Psoas muscle (tissue), 8 donors: ENCODE measurements at places on chromosomes 6 and 20. TPM values are rescaled to one million over a fixed set of nuclear protein-coding genes. Genes with fewer than 3 reads are reported as not detected.

DNA sequence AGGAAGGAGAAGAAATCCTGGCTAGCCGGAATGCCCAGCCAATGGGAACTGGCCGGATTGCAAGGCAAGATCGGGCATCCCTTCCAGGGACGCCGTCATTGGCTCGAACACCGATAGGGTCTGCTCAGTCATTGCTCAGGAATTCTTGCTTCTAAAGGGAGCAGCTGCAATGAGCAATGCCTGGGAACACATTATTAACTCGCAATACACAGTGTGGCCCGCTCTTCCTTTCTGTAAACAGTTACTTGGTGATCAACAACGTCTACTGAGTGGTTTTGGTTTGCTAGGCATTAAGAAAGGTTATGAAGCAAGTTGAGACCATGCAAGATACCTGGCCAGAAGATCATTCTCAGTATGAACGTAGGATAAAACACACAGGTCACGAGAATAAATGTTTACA, 165.4 kb upstream of the CITED2 start:
- H3K27ac ChIP-seq = peak overlapping the region; percentile 86
- no peaks in the 10 kb centered on the region for H3K27me3 ChIP-seq
- H3K4me3 ChIP-seq = peak overlapping the region; percentile 15
- H3K36me3 ChIP-seq = no peaks in the 10 kb centered on the region
- peaks cover 7% of the 10 kb centered on the region for H3K4me1 ChIP-seq

DNA sequence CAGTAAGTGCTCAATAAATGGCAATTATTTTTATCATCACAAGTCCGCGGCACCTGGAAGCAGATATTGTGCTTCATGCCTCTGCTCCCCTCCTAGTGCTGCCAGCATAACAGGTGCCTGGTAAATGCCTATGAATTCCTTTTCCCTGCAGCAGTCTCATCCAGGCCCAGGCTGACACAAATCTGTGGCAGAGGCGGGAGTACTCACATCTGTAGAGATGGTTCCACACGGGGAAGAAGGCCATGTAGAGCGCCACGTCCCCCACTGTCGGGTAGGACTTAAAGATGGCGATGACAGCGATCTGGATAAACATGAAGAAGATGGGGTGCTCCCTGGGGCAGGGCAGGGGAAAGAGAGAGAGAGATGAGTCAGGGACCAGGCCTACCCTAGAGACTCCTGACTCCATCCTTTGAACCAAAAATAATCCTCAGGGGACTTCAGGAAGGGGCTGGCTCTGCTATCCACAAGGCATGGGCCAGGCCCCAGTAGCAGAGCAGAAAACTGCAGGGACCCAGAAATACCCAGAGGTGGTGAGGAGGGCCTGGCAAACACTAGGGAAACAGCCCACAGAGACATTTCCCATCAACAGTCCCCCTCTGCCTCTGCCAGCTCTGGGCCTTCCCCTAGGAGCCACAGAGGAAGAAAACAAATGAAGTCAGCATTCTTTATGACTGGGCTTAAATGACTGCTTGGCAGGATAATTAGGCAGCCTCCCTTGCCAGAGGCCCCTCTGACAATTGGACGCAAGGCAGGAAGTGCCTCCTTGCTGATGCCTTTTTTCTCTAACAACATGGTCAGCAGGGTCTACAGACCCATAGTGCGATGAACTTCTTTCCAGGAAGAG, 23.0 kb downstream of the MAP1LC3A start:
- H3K27me3 ChIP-seq = no peaks in the 10 kb centered on the region
- H3K36me3 ChIP-seq = peaks cover 3% of the 10 kb centered on the region
- H3K27ac ChIP-seq = peak overlapping the region; percentile 19
- no peak overlapping the region for H3K4me3 ChIP-seq
- peaks cover 28% of the 10 kb centered on the region for H3K4me1 ChIP-seq

- H3K36me3 ChIP-seq = no peaks in the 10 kb centered on the region
- DNase-seq = no peak
- H3K27ac ChIP-seq = no peak overlapping the region
- H3K27me3 ChIP-seq = no peaks in the 10 kb centered on the region
- no peak overlapping the region for H3K4me3 ChIP-seq
These were observed 11.5 kb downstream of the TAAR2 start for GRCh38 chr6:132612449-132613108.

GRCh38 chr6:166005944-166006899, 161.4 kb downstream of the TBXT start:
- no peaks in the 10 kb centered on the region for H3K4me1 ChIP-seq
- H3K27me3 ChIP-seq = peaks cover 57% of the 10 kb centered on the region
- no peaks in the 10 kb centered on the region for H3K36me3 ChIP-seq

- no peaks in the 10 kb centered on the region for H3K4me1 ChIP-seq
- no peak for DNase-seq
- no peak overlapping the region for H3K27ac ChIP-seq
- H3K27me3 ChIP-seq = no peaks in the 10 kb centered on the region
- H3K4me3 ChIP-seq = no peak overlapping the region
- H3K36me3 ChIP-seq = no peaks in the 10 kb centered on the region
These were observed 41.6 kb upstream of the NOX3 start for GRCh38 chr6:155497273-155497672.

- H3K27me3 ChIP-seq = no peaks in the 10 kb centered on the region
- no peak for DNase-seq
- no peak overlapping the region for H3K27ac ChIP-seq
- no peaks in the 10 kb centered on the region for H3K36me3 ChIP-seq
These were observed 7.7 kb upstream of the SCP2D1 start for GRCh38 chr20:18805881-18806280.

DNA sequence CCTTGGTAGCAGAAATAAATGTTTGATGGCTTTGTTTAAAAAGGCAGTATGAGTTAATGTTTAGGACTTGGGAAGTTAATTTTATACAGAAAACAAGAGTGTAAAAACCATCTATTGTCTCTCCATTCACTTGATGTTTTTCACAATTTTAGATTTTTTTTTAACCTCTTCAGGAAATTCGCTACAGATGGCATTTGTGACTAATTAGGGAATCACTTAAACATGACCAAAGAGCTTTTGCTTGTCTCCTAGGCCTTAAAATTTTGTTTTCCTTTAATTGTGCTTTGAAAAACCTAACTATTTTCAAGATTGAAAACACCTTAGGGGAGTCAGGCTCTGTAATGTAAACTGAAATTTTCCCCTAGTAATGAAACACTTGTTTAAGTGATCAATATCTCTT, 17.3 kb downstream of the TULP4 start:
- no peaks in the 10 kb centered on the region for H3K36me3 ChIP-seq
- H3K27me3 ChIP-seq = no peaks in the 10 kb centered on the region
- H3K4me3 ChIP-seq = no peak overlapping the region
- peaks cover 3% of the 10 kb centered on the region for H3K4me1 ChIP-seq
- no peak for DNase-seq
- H3K27ac ChIP-seq = no peak overlapping the region

Gene CSTF1
- polyA plus RNA-seq = 12.1 TPM

DNA sequence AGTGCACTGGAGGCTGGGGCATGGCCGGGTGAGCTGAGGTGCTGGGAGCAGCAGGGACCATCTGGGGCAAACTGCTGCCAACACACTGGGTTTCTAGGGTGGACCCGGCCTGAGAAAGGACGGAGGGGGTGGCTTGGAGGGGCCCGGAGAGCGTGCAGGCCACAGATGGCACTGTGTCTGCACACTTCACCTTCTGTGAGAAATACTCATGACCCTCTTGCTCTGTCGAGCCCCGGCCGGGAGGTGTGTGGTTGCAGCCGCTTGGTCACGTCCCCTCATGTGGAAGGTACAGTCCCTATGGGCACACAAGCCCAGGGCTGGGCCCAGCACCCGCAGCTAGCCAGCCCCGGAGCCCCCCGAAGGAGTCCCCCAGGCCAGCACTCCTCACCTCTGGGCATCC, 59.7 kb downstream of the RBM38 start:
- no peaks in the 10 kb centered on the region for H3K36me3 ChIP-seq
- no peak overlapping the region for H3K4me3 ChIP-seq
- peaks cover 45% of the 10 kb centered on the region for H3K4me1 ChIP-seq
- DNase-seq = no peak
- no peaks in the 10 kb centered on the region for H3K27me3 ChIP-seq

Gene STK38
- 18.9 TPM for polyA plus RNA-seq

- no peak overlapping the region for H3K4me3 ChIP-seq
- H3K4me1 ChIP-seq = no peaks in the 10 kb centered on the region
- DNase-seq = no peak
- H3K27me3 ChIP-seq = no peaks in the 10 kb centered on the region
These were observed 605.1 kb upstream of the ID4 start for GRCh38 chr6:19231878-19232561.

DNA sequence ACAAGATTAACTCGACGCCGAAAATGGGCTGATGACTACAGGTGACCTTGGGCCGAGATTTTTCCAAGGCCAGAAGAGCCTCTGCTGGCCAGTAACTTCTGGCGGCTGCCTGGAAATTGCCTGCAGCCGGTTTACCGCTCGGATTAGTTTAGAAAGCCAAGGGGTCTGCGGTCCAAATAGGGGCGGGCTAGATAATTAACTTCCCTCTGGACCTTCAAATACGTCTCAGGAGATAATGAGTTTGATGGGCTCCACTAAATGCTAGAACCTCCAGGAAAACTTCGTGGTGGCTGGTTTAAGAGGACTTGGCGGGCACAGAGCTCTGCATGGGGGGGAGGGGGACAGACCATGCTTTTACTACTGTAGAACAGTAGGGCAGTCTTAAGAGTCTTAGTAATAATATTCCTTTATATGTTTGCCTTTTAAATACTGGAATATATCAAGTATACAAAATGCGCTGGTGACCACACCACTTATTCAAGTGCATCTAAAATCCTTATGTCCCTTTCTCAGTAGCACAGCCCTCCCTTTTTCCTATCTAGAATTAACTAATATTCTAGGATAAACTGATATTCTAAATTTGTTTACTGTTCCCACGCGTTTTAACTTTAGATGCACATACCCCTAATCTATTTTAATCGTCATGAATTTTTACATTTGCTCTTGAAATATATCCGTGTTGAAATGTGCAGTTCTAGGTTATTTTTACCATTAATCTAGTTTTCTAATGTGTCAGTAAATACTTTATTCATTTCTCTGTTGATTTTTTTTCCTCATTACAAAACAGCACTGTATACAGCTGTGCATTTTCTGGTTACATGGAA, 107.5 kb upstream of the PRSS16 start:
- H3K27ac ChIP-seq = peak overlapping the region; percentile 68
- H3K27me3 ChIP-seq = peaks cover 14% of the 10 kb centered on the region
- no peaks in the 10 kb centered on the region for H3K36me3 ChIP-seq
- peak overlapping the region; percentile 67 for H3K4me3 ChIP-seq
- DNase-seq = no peak

DNA sequence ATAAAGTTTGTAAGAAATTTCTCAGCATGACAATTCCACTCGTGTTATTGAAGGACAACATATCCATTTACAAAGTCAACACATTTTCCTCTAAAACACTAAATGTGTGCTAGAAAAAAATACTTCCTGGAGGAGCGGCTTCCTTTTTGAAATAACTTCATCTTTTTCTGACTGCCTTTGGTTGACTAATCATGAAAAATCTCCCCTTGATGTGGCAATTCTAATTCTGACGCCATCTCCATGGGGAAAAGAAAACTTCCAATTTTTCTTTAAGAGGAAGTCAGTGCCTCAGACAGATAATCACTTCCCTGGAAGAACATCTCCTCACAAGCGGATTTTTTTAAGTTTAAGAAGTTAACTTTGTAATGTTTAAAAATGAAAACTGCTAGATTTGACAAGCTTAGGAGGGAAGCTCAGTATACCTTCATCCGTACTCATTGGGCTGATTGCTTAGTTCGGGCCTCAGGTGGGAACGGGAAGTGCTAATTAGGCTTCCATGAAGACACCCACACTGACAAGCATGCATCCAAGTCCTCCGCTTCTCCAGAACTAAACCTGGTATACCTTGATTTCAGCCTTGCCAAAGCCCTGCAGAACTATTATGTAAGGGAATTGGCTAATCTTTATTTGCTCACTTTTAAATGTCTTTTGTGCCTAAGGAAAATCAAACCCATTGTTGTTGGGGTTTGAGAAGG, 35.1 kb upstream of the DUSP22 start:
- H3K27me3 ChIP-seq = peaks cover 3% of the 10 kb centered on the region
- H3K4me3 ChIP-seq = no peak overlapping the region
- no peaks in the 10 kb centered on the region for H3K4me1 ChIP-seq
- H3K36me3 ChIP-seq = no peaks in the 10 kb centered on the region
- no peak overlapping the region for H3K27ac ChIP-seq

DNA sequence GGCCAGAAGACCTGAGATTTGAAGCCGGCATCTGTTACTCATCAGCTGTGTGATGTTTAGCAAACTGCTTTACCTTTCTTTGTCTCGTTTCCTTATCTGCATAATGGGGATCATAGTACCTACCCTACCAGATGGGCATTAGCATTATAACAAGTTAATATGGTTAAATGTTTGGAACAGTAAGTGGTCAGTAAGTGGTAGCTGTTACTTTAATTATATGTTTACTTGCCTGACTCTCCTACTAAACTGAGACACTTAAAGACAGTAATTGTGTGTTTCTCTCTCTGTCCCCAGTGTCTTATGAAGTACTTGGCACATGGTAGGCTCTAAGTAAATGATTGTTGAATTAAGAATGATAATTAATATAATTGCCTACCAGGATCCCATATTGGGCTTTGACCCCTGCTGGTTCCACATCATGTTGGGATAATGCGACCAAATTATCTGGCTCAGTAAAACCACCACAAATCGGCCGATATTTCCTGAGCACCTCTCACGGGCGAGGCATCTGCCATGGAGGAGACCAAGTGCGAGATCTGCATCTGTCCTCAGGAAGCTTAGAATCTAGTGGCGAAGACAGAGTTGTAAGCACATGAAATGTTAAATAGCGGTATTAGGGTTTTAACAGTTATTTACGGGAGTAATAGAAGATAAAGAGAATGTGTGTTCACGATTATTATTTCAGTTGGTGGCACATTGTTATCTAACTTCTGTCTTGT, 31.4 kb downstream of the PTK7 start:
- DNase-seq = no peak
- H3K36me3 ChIP-seq = no peaks in the 10 kb centered on the region
- no peaks in the 10 kb centered on the region for H3K4me1 ChIP-seq
- no peaks in the 10 kb centered on the region for H3K27me3 ChIP-seq

Gene MLN
- not detected for polyA plus RNA-seq

Gene GINM1
- 35.6 TPM for polyA plus RNA-seq

DNA sequence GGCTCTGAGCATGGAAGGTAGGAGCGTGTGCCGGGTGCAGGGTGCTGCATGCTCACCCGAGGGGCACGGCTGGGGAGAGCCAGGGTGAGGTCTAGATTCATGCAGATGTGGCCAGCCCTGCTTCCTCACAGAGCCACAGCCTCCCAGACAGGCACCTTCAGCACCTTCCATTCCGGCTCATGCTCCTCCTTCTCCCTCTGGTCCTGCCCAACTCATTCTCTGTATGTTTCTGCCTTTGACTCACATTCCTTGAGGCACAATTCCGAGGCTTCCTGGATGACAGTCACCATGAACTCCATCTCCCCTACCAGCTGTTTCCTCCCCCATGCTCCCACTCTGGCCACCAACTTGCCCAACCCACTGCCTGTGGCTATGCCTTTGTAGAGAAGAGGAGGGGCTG, 35.4 kb downstream of the DACT2 start:
- H3K36me3 ChIP-seq = no peaks in the 10 kb centered on the region
- H3K27ac ChIP-seq = no peak overlapping the region
- H3K27me3 ChIP-seq = peaks cover 19% of the 10 kb centered on the region
- no peak for DNase-seq
- no peak overlapping the region for H3K4me3 ChIP-seq
- no peaks in the 10 kb centered on the region for H3K4me1 ChIP-seq

GRCh38 chr6:99520855-99521632, 5.8 kb upstream of the USP45 start:
- H3K36me3 ChIP-seq = peaks cover 7% of the 10 kb centered on the region
- H3K4me1 ChIP-seq = peaks cover 9% of the 10 kb centered on the region
- peak overlapping the region; percentile 84 for H3K4me3 ChIP-seq
- H3K27ac ChIP-seq = peak overlapping the region; percentile 90
- peak; percentile 80 for DNase-seq
